Bone marrow (tissue), 2 donors: ENCODE measurements at places on chromosomes 3 and 15.
A peak's percentile ranks its signal among the peaks of the same experiment; 100 is the strongest.

DNA sequence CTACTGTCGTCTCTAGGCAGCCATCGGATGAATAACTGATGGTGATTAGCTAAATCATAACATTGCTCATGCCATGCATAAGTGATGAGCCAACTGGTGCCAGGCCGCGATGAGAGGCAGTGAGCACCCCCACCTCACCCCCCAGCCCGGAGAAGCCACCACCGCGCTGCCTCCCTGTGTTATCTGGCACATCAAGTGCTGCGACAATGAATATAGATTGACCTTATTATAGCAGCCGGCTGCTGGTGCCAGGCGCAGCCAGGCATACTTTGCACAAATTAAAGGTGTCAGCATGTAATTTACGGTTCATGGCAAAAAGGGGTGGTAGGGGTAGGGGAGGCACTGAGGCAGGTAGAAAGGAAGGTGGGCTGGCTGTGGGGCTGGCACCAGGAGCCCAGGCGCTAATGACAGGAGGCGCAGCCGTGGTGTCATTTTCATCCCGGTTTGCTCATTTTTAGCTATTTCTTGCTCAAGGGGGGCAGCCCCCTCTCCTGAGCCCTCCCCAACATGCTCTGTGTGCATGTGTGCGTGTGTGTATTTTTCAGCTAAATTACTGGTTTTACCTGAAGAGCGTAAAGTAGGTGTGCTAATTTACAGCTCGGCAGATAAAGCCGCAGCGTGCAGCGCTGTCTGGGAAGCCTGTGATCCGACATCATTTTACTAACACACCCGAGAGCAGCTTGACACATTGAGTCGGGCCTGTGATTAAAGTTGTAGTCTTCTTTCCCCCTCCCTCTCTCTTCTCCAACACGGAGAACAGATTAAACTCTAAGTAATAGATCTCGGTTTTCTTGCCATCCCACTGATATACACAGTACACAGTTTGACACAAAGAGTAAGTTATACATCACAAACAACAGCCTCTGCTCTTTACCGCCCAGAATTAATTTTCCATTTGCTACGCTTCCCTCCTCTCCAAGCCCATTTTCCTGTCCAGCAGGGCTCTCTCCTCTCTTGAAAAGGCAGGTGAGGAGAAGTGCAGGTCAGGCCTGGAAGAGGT, 212.3 kb downstream of the RPLP1 start:
- DNase-seq: no peak

DNA sequence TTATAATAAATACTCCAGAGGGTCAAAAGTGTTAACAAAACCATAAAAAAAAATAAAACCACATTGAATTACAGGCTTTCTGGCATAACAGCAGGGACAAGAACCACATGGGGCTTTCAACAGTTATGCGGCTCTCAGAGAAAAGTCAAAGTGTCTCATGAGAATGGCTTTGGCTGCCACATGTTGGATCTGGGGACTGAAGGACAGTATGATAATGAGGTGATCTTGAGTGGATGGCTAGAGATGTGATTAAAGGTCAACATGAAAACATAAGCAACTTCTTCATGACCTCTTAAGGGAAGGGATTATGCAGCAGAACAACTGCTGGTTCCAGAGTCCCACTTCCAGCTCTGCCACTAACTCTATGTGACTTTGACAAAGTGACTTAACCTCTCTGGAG, 5.2 kb downstream of the RAB27A start:
- DNase-seq: no peak

DNA sequence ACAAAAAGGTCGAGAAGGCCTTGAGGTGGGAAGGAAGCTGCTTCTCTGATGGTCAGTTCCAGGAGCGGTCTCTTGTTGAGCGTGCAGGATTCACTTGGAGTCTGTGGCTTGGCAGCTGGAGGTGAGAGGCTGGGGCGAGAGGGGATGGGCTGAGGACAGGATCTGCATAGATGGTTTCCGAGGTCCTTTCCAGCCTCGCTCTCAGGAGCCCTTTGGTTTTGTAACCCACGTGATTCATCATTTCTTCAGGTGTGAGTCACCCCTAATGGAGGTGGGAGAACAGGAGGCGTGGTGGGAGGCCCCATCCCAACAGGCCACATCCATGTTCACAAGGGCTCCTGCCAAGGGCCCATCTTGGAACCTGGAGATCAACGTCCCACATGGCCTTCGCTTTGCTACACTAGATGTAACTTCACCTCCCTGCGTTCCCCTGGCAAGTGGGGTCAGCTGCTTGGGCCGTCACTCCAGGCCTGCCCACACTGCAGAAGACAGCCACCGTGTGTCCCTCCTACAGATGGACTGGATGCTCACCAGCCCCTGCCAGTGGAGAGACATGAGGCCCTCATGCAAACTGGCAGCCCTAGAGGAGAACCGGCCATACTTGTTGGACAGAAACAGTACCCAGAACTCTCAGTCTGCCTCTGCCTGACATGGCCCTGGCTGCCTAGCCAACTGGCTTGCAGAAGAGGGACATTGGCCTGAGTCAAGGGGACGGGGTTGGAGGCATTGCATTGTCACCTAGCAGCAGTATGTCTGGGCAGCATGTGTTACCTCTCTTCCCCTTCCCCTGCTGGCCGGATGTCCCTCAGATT, 1.6 kb upstream of the PCSK6 start:
- no peak for DNase-seq

DNA sequence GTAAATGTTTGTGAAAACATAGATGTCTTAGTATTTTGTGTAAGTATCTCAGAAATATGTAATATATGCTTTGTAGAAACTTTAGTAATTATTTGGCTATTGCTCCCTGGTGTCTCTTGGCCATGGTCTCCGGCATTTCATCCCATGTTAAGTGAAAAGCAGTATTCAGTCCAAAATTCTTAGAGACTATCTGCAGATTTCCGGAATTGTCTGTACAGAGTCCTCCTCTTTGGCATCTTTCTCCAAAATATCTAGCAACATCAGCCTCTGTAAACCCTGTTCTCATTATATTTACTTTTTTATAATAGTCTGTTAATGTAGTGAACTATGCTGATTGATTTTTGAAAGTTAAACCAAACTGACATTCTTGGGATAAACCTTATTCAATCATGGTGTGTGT, 352.7 kb downstream of the ARPP21 start:
- no peak for DNase-seq

GRCh38 chr3:187725653-187726370, 19.5 kb downstream of the BCL6 start:
- DNase-seq: no peak

- no peak for DNase-seq
Observed at GRCh38 chr3:2535206-2535605, 436.5 kb downstream of the CNTN4 start.

DNA sequence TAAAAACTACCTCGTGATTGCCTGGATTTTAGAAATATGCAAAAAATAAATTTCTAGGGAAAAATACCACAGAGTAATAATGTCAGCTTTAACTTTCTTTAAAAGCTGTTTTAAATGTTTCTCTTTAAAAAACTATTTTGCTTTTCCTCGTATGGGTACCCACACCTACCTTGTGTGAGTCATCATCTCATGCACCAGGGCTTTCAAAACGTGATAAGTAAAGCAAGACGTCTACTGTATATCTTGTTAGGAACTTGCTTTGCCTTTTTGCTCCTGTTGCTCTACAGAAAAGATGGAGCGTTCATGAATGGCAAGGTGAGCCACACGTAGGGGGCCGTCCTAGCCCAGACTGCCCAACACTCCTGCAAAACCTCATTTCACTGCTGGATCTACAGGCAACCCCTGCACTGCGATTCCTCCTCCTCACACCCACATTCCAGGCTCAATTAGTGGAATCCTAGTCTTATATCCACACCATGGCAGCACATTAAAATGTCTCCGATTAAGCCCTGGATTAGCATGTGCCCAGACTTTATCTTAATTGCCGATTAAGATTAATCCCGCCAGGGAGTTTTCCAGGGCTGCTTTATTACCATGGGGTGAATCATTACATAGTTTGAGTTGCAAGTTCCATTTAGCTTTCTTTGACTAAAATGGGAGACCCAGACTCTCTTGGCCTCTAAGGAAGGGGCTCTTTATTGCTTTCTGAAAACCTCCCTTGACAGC, 293.6 kb upstream of the ICE2 start:
- no peak for DNase-seq

DNA sequence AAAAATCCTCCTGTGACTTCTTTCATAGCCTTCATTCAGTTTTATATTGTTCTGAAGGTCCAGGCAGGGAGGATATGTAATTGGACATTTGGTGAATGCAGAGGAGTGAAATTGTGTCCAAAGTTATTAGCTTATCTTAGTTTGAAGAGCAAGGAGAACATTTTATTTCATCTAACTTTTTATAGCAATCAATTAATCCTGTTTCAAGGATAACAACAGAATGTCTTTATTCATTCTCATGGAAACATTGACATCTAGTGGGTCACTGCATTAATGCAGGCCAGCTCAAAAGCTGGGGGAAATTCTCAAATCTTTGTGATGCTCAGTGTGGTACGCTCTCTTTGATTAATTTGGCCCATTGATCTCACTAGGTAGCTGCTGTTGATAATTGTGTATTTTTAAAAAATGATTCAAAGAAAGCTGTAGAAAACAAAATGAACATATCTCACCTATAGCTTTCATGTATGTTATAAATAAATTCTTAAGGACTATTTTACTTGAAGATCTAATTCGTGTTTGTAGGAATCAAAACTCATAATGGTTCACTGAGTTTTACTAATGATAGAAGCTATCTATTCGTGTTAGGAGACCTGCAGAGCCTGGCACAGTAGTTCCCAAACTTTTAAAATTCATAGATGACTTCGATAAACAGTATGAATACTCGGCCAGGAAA, 150.8 kb upstream of the KCNMB2 start:
- peak; percentile 40 for DNase-seq

DNA sequence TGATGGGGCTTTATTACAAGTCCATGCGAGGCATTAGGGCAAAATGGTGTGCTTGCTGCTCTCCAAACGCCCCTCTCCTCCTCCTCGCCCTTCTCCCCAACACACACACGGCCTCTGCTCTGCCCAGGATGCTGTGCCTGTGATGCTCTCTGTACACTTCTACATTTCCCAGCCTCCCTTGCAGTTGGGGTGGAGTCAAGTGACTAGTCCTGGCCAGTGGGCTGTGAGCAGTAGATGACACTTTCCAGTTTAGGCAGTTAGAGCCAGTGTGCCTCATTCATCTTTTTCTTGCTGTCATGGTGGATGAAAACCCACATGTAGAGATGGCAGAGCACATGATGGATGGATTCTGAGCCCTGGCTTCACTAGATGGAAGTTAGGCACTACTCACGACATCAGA, 5.4 kb downstream of the TRH start:
- no peak for DNase-seq

- DNase-seq: no peak
Observed at GRCh38 chr3:39130026-39130425, 22.5 kb downstream of the TTC21A start.

DNA sequence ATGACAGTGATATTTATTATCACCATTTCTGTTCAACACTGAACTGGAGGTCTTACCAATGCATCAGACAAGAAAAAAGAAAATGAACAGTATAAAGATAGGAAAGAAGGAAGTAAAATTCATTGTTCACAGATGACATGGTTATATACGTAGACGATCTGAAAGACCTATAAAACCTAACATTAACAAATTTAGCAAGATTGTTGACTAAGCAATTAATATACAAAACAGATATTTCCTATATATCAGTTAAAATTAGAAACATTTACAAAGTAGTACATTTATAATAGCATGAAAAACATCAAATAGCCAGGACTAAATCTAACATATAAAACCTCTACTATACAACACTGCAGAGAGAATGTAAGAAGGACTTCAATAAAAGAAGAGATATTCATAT, 92.8 kb upstream of the MELTF start:
- no peak for DNase-seq

- DNase-seq: peak; percentile 76
Observed at GRCh38 chr3:34012102-34012461, 213.7 kb downstream of the PDCD6IP start.

GRCh38 chr3:174010907-174011306, 613.4 kb downstream of the NLGN1 start:
- DNase-seq: no peak

GRCh38 chr3:15989419-15989818, 185.1 kb upstream of the GALNT15 start:
- no peak for DNase-seq

- no peak for DNase-seq
Observed at GRCh38 chr15:75468913-75469598, 17.6 kb upstream of the SIN3A start.

- DNase-seq: no peak
Observed at GRCh38 chr15:85543741-85544155, 163.3 kb downstream of the AKAP13 start.

DNA sequence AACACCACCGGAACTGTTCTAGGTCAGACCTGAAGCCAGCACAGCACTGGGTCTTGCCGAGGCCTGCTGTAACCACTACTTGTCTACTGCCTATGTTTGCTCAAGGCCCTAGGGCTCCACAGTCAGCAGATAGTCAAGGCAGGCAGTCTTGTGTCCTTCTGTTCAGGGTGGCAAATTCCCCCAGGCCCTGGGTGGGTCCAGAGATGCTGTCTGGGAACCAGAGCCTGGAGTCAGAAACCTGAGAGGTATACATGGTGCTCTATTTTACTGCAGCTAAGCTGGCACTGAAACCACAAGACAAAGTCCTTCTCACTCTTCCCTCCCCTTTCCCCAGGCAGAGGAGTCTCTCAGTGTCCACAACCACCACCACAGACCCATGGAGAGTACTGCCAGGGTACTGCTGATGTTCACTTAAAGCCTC, 89.9 kb downstream of the BBX start:
- no peak for DNase-seq

DNA sequence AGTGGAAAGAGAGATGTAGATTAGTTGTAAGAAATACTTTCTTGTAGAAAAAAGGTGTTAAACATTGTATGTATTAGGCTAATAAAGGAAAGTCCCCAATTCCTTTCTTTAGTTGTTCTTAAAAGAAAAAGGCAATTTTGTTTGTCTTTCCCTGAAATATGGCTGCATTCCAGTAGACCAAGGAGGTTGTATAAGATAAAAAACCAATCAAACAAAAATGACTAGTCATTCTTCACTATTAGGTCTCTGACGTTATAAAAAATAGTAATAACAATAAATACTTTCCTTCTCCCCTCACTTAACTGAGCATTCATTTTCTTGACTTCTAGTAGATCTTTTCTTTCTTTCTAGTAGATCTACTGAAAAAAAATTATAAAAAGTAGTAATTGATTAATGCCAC, 8.6 kb upstream of the PPM1L start:
- no peak for DNase-seq

DNA sequence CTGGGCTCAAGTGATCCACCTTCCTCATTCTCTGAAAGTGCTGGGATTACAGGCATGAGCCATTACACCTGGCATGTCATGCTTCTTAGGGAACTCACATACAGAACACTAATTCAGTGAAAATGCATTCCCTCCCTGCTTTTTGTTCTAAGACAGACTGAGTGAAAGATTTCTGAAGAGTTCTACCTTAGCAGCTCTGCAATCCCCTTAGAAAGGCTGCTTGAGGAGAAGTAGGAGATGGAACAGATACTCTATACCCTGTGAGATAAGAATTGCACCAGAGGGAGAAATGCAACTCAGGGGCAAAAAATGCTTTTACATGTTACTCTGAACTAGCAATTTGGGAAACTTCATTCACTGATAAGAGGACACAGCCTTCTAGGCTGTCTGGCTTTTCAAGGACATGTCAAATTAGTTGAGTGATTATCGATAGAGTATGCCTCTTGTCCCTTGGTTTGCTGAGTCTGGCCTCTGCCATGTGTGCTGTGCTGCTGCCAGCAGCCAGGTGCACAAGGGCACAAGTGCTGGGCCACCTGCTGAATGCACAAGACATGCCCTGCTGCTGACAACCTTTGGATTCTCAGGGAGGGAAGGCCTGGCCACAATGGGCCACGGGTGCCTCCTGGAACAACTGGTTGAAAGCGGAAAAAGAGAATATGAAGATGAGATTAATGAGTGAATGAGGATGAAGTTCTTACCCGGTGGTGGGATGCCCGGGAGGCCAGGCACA, 17.8 kb downstream of the UQCC5 start:
- DNase-seq: no peak
